ENCODE measurements at places on chromosomes 2 and 18.

GRCh38 chr2:128280158-128280871 is 38.4 kb downstream of the HS6ST1 start:
- DNase-seq: no peak

DNA sequence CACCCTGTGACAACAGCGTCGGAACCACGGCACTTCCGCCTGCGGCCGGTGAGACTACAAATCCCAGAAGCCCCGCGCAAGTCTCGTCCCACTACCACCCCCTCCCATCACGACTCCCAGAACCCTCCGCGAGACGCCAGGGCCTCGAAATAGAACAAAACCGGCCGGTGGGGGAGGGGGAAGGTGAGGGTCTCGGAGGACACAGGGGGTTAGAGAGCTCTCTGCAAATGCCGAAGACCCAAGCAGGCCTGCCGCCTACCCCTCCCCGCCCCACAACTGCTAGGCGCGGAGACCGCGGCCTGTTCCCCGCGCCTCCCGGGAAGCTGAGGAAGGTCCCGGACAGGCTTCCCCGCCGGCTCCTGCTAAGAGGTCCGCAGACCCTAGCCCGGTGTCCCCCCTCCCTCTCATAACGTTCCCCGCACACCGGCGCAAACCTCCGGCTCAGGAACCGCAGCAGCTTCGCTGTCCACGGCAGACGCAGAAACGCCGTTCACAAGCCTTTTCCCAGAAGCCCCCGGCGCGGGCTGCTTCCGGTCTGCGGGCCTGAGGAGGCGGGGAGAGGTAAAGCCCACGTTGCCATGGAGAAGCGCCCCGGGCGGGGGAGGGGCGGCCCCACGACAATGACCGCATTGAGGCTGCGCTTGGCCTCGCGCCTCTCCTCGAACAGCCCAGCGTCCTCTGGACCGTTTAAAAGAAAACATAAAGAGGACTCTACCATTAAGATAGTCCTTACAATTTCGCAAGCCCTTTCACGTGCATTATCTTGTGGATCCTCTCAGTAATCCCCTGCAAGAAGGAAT is at the start of gene ZNF24:
Gene ZNF24 (minus strand): TSS at position 485 of the 800 bp plus-strand sequence. CDS start 3,770 bp downstream, outside the sequence.
- DNase-seq: peak; percentile 69

- no peak for DNase-seq
These were observed 98.3 kb downstream of the NAB1 start for GRCh38 chr2:190746971-190747761.

GRCh38 chr2:219514196-219514761 is at the start of gene ASIC4:
Gene ASIC4, plus strand, starts transcription at chr2:219514482. Its CDS starts 243 bp downstream, at chr2:219514725.
- DNase-seq: no peak

DNA sequence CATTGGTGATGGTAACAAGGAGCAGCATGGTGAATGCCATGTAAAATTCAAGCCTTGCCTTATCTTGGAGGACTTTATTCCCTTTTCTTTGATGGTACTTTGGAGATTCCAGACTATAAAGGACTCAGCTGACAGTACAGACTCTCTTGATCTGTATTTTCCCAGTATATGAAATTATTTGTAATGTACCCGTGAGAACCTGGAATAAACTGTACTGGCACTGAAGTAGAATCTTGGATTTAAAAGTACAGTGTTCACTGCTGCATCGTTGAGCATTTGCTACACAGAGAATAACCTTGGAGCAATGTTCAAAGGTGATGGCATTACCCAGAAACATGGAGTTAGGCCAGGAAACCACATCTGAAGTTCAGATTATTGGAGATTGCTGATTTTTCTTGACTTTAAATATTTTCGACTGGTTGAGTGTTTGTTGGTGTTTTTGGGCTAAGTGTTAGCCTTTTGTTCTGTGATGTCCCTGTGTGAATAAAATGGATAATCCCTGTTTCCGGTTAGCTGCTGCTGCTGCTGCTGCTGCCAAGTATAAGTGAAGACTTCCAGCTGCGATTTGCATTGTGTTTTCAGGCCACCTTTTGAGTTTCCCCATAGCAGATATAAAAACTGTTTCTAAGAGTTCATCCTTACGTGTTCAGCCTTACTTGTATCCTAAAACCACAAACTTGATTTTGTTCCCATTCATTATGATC is 122.0 kb downstream of the SPTBN1 start:
- DNase-seq: no peak

DNA sequence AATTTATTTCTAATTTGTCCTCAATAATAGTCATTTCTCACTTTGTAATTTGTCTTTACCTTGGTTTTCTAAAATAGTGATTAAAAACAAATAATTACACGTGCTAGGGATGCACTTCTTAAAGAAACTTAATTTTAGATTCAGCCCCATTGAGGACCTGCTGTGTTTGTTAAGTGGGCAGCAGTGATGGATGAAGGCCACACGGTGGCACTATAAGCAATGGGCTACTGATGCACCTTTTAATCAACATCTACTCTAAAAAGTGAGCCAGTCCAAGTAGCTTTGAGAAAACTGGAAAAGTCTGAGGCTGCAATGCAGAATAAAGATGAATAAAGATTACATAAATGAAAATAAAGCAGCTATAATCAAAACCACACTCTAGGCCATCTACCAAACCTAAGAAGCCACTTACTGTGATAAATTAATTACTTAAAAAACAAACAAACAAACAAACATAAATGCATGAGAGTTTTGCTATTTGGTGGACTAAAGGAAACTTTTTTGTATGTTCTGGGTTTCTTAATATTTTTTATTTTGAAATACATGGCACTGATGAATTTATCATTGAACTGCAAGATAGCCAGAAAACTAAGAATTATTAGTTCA is 89.3 kb downstream of the PDE11A start:
- DNase-seq: no peak

DNA sequence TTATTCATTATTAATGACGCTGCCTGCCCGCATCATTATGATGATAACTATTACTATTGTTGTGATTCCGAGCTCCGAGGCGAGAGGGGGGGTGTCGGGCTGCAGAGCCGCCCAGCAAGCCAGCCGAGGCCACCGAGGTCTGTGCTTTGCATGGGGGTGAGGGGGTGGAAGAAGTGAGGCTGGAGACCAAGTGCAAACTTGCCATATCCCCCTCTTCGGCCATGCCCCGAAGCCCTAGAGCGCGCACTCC is 3.6 kb downstream of the BCL11A start:
- no peak for DNase-seq

GRCh38 chr2:36664696-36665076 is 31.8 kb upstream of the VIT start:
- DNase-seq: no peak

DNA sequence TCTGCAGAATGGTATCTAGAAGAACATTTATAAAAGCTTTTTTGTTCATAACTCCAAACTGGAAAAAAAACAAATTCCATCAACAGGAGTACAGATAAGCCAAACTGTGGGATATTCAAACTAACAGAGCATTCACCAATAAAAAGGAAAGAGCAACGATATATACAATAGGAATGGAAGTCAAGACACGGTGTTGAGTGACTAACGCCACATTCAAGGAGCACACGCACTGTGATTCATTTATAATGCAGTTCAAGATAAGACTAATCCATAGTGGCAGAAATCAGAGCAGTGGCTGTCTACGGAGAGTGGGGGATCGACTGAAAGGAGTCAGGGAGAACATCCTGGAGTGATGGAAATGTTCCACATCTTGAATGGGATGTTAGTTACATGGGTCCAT is 70.7 kb downstream of the CABYR start:
- DNase-seq: no peak

- no peak for DNase-seq
These were observed 16.7 kb upstream of the GLS start for GRCh38 chr2:190863946-190864345.

GRCh38 chr2:115763601-115764000 is 1321.2 kb downstream of the DPP10 start:
- DNase-seq: no peak

DNA sequence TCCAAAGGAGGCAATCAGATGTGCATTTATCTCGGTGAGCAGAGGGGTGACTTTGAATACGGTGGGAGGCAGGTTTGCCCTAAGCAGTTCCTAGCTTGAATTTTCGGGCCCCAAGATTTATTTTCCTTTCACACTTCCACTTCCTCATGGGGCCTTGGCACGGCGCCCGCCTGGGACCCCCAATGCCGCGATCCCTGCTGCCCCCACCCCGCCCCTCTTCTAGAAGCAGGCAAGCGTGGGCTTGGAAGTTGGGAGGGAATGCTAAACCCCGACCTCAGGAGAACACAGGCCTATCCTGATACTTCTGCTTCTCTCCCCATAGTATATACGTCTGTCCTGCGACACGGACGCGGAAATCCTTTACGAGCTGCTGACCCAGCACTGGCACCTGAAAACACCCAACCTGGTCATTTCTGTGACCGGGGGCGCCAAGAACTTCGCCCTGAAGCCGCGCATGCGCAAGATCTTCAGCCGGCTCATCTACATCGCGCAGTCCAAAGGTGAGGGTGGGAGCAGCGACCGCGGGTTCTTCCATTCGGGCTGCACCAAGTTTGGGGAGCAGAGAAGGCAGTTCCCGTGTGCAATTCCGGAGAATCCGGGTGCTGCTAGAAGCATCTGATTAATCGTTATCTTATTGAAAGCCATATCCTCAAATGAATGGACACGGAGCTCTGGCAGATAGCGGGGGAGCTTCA is 21.6 kb downstream of the TRPM8 start:
- DNase-seq: no peak

DNA sequence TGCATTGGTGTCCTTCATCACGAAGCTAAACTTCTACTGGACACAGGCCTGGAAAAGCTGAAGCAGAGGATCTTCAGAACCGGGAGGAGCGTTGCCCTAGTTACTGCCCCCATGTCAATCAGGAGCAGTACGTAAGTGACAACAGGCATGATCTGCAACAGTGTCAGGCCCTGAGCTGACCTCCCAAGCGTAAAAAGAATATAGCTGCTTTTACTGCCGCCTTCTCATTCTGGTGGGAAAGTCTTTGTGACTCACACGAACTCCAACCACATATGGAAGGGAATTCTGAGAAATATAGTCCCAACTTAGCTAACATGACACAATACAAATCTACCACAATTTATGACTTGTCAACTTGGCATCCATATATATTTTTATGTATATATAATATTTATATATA is 1007.7 kb upstream of the CDH2 start:
- DNase-seq: no peak

DNA sequence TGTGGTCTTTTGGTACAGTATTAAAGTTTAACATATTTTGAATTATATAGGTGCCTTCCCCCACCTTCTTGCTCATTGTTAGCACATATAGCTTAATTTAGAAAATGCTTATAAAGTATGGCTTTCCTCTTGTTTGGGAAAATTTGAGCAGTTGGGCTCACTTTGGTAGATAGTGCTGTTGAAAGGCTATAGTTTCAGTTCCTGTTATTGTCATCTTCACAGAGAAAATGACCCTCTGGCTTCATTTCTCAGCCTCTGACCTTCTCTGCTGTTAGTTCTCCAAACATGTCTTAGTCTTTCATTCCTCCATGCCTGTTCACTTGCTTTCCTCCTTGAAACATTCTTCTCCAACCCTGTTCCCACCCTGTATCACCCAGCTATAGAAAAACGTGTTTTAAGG is 200.6 kb downstream of the WDR7 start:
- no peak for DNase-seq

DNA sequence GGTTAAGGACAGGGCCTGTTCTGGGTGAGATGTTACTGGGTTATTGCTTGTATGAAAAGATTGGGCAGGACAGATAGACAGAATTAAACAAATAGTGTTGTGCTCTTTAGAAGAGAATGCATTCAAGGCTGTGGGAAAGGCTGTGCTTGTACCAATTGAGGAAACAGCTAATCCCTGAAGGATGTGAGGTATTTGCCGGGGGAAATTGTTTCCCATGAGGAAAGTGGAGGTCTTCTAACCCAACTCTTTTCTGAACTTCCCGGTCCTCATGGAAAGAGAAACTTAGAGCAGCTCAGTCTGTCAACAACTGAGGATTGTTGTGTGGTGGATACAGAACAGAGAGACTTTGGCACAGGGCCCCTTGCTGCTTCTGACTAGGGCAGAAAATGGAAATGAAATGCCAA is 9.5 kb downstream of the SLC1A4 start:
- DNase-seq: no peak

GRCh38 chr2:147161746-147162145 is 683.1 kb upstream of the ACVR2A start:
- no peak for DNase-seq

GRCh38 chr2:161206471-161207032 is 46.3 kb downstream of the TANK start:
- DNase-seq: no peak

- DNase-seq: no peak
These were observed 19.2 kb upstream of the GRP start for GRCh38 chr18:59200787-59201186.

GRCh38 chr2:171490577-171490976 is 31.7 kb upstream of the CYBRD1 start:
- DNase-seq: no peak

GRCh38 chr2:3100386-3100785 is 277.2 kb downstream of the EIPR1 start:
- DNase-seq: no peak

GRCh38 chr2:25481381-25482300 is 139.9 kb upstream of the DNMT3A start:
- DNase-seq: no peak

GRCh38 chr2:127027715-127028114 is 79.2 kb downstream of the BIN1 start:
- DNase-seq: no peak

- DNase-seq: no peak
These were observed 188.6 kb downstream of the TMEM182 start for GRCh38 chr2:102950371-102950946.

DNA sequence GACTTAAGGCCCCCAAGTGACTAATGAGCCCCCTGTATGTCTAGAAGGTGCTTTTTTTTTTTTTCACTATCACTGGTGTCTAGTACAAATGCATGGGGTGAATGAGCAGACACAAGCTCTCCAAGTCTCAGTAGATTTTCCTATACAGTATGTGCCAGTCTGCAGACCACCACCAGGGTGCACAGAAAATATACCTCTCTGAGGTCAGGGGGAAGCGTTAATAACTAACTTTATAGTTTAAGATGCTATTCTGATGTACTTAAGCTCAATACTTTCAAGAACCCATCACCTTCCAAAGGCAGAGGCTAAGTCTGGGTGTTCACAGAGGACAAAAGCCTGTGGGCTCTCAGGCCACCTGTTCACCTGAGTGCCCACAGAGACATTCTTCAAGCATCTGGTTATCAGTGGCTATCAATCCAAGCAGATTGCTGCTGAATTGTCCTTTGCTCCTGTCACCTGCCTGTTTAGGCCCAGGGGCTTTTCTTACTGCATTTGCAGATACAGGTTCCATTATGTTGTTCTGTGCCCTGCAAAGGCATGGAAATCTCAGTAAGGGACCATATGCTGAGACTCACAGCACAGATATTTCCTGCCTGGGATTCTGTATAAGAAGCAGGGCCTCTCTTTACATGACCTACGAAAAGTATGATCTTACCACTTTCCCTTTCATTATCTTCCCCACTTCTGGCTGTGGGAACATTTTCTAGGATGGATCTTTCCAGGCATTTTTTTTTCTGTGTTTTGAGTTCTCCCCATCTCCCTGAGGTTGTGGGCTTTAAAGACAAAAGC is 534.6 kb downstream of the TNS1 start:
- no peak for DNase-seq

GRCh38 chr2:229407170-229407569 is 136.1 kb upstream of the PID1 start:
- DNase-seq: no peak

Data from iPS DF 19.7 (cell line).